AG04450 (cell line): ENCODE measurements at places on chromosomes 5 and 9. TPM values are rescaled to one million over a fixed set of nuclear protein-coding genes. Genes with fewer than 3 reads are reported as not detected.

GRCh38 chr5:18393565-18394442 is 759.5 kb downstream of the TAF11L14 start:
- DNase-seq = no peak

DNA sequence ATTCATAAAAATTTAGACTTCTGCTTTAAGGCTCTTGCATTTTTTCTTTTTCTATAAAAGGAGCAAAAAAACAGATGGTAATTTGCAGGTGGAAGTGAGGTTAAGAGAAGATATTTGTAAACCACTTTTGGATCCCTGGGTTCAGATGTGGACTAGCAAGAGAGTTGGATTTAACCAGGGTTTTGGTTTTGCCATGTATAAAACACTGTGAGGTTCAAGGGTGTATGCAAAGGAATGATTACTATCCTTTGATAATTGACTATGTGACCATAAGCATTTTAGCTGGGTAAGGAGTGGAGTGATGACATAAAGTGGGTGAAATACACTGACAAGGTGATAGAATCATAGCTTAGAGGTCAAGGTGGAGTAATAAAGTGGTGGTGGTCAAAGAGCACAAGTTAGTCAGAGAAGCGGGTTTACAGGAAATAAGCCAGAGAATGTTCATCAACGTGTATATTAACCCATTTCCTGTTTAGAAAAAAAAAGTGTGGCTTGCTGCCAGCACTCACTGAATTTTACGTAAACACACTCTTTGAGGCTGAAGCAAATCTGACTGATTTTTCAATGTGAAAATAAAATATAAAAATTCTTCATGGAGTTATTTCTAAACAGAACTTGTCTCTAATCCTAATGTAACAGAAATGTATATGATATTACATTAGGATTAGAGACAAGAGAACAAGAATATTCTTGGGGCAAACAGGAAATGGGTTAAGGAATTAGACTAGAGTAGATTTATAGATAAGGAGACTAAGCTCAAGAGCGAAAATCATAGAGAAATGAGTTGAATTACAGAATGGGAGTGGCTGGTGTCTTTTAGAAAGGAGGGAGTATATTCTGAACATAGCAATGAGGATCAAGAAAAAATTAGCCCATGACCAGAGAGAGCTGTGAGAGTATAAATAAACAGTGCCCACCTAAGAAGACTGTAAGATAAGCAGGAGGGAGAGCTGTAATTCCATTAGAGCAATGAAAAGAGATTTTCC is 74.5 kb downstream of the CDKN2A start:
- DNase-seq = peak; percentile 45

DNA sequence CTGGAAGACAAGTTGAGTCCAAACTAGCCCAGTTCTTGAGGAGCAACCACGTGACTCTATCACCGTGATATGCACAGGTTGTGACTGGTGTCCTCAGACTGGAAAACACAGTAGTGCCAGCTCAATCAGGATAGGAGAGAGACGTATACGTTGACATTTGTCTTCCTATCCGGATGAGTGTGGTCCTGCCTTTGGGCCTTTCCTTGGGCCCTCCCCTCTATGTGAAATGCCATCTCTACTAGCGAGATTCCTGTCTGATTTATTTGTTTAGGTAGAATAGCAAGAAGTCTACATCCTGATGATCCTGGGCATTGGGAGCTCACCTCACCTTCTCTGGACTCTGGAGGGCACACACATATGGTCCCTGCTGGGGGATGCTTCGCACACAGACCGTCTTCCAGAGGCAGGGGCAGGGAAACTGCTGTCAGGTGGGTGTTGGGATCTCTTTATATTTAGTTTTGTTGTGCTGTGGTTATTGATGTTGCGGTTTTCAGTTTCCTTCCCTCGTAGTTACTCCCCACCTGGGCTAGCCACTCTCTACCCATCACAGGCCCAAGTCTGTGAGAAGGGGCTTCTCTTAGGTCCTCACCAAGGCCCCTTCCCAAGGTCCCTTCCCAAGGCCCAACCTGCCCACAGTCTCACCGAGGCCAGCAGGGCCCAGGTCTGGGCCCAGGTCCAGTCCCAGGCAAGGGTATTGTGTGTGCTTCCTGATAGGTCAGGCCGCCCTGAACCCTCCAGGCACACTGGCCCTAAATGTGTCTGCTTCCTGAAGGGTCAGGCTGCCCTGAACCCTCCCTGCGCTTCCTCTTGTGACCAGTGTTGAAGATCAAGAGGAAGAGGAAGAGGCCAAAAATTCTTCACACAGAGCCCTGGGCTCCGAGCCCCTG is 19.0 kb upstream of the SPINK4 start:
- no peak for DNase-seq

GRCh38 chr5:159017786-159018185 is 81.9 kb downstream of the EBF1 start:
- no peak for DNase-seq

DNA sequence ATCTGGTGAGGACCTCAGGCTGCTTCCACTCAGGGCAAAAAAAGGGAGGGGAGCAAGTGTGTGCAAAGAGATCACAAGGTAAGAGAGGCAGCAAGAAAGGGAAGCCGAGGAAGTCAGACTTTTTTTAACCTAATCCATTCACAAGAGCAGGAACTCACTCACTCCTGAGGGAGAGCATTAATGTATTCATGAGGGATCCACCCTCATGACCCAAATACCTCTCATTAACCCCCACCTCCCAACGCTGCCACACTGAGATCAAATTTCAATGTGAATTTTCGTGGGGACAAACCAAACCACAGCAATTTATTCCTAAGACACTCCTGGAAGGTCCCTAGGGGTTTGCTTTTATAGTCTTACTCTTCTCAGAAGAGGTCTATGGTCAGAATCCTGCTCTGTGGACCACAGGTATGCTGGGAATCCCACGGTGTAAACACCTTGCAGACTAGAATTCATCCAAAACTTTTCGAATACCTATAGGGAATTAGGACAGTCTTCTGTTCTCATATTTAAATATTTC is 108.7 kb downstream of the HSD17B3 start:
- DNase-seq = no peak

DNA sequence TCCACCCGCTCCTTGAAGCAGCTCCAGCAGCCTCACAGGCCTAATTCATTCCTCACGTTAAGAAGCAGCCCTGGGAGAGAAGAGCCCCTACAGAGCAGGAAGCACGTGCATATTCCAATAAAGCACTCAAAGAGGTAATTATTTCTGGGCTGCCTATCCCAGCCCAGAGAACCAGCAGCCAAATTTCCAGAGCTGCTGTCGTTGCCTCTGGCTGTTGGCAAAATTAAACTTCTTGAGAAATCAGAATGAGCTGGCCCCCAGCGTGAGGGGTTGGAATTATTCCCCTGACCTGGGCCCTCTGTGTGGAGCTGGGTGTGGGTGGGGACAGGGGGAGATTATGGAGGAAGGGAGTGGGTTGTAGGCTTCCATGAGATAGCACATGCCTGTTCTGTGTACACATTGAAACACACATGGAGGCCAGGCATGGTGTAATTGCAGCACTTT is 86.8 kb upstream of the HSPA9 start:
- no peak for DNase-seq

ZNF883 gene
- 1.3 and 1.5 TPM in 2 replicates for polyA plus RNA-seq

CCDC180 gene
- 0.65 and 1.1 TPM in 2 replicates for polyA plus RNA-seq

STK10 gene
- 7.8 and 10.8 TPM in 2 replicates for polyA plus RNA-seq

SPINK7 gene
- polyA plus RNA-seq = not detected in 2 replicates
